Breast epithelium (tissue), 4 donors: ENCODE measurements at places on chromosomes 7 and 10.

DNA sequence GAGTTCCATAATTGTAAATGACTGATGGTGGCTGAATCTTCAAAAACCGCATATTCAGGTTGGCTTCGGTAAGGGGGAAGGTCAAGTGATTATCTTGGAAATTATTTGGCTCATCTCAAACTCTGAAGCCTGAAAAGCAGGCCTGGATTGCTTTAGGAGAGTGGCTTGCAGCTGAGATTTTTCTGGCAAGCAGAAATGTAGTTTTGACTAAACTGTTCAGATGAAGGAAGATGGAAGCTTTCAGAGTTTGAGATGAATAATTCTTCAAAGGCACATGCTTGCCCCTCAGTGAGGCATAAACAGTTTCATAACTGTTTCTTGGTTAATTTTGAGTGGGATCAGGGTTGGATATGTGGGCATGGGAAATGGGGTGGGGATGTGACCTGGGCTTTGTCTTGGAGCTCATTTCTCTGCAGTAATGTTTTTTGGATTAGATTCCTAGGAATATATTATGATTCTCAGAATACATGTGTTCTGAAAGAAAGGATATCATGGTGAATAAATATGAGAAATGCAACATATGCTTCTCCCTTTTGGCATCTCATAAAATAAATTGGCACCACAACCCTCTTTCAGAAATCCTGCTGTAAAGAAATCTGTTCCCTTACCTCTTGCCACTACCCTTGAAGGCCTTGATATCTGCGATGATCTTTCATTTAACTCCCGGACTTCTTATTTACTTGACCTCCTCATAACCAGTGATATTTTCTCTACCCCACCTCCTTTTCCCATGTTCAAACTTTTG is 469.2 kb downstream of the ADRA2A start:
- no peak overlapping the region for H3K4me3 ChIP-seq
- no peak for DNase-seq
- H3K4me1 ChIP-seq, result no peaks in the 10 kb centered on the region
- H3K36me3 ChIP-seq, result no peaks in the 10 kb centered on the region

GRCh38 chr7:151337346-151337745 is 4.3 kb upstream of the NUB1 start:
- no peak for DNase-seq
- no peaks in the 10 kb centered on the region for H3K27me3 ChIP-seq
- no peak overlapping the region for H3K27ac ChIP-seq
- no peak overlapping the region for H3K4me3 ChIP-seq
- H3K36me3 ChIP-seq, result no peaks in the 10 kb centered on the region

DNA sequence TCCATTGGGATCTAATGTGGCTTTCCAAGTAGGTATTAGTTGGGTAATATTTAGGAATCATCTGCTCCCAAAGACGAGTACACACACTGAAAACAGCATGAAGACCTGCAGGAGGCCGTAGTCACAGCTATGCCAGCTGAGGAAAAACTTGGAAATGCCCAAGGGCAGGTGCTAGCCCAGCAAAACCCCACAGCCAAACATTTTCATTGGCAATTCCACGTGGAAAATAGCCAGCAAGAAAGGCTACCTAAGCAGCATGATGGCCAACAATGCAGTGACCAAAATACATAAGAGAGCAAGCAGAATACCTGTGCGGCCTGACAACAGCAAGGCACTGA is 32.7 kb downstream of the DOCK4 start:
- no peaks in the 10 kb centered on the region for H3K36me3 ChIP-seq
- no peak overlapping the region for H3K4me3 ChIP-seq
- no peaks in the 10 kb centered on the region for H3K27me3 ChIP-seq
- peak overlapping the region; percentile 71 for H3K27ac ChIP-seq
- H3K4me1 ChIP-seq, result no peaks in the 10 kb centered on the region
- no peak for DNase-seq

GRCh38 chr7:18241543-18242231 is 214.0 kb upstream of the PRPS1L1 start:
- no peaks in the 10 kb centered on the region for H3K4me1 ChIP-seq
- no peak overlapping the region for H3K27ac ChIP-seq
- H3K36me3 ChIP-seq, result no peaks in the 10 kb centered on the region
- H3K27me3 ChIP-seq, result no peaks in the 10 kb centered on the region
- no peak for DNase-seq

GRCh38 chr7:17031906-17032551 is 150.2 kb upstream of the AGR3 start:
- no peaks in the 10 kb centered on the region for H3K4me1 ChIP-seq
- H3K36me3 ChIP-seq, result no peaks in the 10 kb centered on the region
- DNase-seq, result no peak
- H3K4me3 ChIP-seq, result no peak overlapping the region

DNA sequence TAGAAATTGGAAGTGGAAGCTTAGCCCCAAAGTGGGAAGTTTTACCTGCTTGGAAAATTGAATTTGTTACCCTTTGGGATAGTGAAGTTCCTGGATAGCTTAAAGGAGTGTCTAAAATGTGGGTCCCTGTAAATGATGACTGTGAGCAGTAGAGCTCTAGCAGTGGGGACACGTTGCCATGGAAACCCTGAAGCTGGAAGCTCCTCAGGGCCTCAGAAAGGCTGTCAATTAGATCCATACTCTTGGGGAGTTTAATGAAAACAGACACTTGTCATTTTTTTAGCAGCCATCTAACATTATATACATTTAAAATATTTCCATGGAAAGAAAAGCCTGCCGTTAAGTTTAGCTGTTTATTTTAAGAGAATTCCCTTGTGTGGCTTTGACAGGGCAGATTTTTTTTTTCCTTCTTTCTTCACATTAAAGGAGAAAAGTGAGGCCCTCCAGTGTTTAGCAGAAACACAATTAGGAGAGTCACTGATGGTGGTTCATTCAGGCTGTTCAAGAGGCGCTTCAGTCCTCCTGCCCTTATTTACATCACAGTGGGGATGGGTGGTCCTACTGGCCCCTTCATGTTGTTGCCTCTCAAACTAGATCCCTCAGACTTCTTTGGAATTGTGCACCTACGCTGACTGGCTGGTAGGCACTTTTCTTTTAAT is 518.4 kb downstream of the CCSER2 start:
- no peaks in the 10 kb centered on the region for H3K27me3 ChIP-seq
- no peaks in the 10 kb centered on the region for H3K4me1 ChIP-seq
- no peak overlapping the region for H3K27ac ChIP-seq
- H3K36me3 ChIP-seq, result no peaks in the 10 kb centered on the region
- no peak overlapping the region for H3K4me3 ChIP-seq

GRCh38 chr7:26709210-26709990 is 155.0 kb downstream of the SKAP2 start:
- H3K36me3 ChIP-seq, result no peaks in the 10 kb centered on the region
- H3K4me1 ChIP-seq, result peaks cover 3% of the 10 kb centered on the region
- H3K27ac ChIP-seq, result no peak overlapping the region
- no peaks in the 10 kb centered on the region for H3K27me3 ChIP-seq
- no peak for DNase-seq

- H3K36me3 ChIP-seq, result no peaks in the 10 kb centered on the region
- peak overlapping the region; percentile 72 for H3K4me3 ChIP-seq
- H3K27me3 ChIP-seq, result no peaks in the 10 kb centered on the region
- no peaks in the 10 kb centered on the region for H3K4me1 ChIP-seq
Measured at GRCh38 chr7:151877911-151878835, 1.3 kb upstream of the PRKAG2 start.
